ENCODE measurements at places on chromosomes 7 and 10.

GRCh38 chr10:63627396-63627795 lies 106.2 kb downstream of the REEP3 start:
- no peak for DNase-seq

GRCh38 chr7:96833676-96834453 lies 124.2 kb upstream of the SEM1 start:
- DNase-seq = no peak

DNA sequence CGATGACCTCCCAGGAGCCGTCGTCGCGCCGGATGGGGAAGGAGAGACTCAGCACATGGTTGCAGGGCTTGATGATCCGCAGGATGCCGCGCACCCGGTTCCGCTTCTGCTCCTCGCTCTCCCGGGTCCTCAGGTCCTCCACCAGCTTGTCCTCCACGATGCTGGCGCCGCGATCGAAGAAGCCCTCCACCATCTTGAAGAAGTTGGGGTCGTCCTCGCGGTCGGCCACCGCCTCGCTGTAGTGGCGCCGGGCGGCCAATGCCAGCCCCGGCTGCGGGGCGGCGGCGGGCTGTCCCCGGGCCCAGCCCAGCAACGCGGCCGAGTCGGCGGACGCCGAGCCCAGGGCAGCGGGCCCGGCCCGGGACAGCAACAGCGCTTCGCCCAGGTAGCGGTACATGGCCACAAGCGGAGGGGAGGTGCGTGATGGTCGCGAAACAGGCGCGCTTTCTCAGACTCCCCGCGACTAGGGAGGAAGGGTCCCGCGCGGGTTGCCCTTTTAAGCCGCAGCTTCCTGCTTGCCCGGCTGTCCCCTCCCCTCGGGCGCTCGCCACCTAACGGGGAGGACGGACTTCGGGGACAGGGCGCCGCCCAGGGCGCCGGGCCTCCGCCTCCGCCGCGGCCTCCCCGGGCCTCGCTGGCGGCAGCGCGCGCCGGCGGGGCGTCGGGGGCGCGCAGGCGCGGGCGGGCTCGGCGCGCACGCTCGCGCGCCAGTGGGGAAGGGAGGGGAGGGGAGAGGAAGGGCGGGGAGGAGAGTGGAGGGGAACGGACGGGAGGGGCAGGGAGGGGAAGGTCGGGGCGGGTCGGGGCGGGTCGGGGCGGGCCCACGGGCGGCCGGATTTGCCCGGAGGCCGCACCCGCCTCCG lies at the start of the genes GLUD1 and SHLD2:
TSS of gene GLUD1 (minus strand) at position 471 of the 863 bp plus-strand sequence. CDS start at position 397, 74 bp downstream.
TSS of gene SHLD2 (plus strand) at position 834 of the 863 bp plus-strand sequence. CDS start 56,149 bp downstream, outside the sequence.
- peak; percentile 91 for DNase-seq

GRCh38 chr10:126905776-126906703 lies 812 bp downstream of the DOCK1 start:
- DNase-seq = peak; percentile 83

- no peak for DNase-seq
These were observed 19.0 kb upstream of the ST8SIA6 start for GRCh38 chr10:17473228-17473950.

DNA sequence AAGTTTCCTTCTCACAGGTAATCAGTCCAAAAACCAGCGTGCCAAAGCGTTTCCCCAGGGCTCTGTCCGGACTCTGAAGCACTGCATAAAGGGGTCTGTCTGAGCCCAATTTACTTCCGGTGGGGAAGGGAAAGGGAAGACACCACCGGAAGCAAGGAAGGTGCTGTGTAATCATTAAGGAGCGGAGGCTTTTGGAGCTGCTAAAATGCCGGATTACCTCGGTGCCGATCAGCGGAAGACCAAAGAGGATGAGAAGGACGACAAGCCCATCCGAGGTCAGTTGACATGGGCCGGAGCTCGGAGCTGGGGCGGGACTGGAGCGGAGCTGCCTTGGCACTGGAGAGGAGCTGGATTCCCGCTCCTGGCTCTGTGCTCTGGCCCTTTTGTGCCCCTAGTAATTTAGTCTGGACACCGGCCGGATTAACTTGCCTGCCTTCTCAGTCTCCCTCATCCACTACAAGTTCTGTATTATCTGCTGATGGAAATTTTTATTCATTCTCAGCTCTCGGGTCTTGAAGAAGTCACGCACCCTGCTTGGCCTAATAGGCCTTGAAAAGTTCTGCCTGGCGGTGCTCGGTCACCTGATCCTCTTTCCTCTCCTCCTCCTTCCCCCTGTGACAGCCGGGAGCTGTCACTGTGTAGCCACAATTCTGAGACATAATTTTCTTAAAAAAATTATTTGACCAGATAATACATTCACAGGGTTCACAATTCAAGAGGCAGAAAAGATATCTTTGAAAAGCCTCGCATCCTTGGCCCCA lies at the start of gene PSMC2:
TSS of gene PSMC2 (plus strand) at position 137 of the 761 bp plus-strand sequence. CDS start at position 206, 69 bp downstream.
- DNase-seq = peak; percentile 90

DNA sequence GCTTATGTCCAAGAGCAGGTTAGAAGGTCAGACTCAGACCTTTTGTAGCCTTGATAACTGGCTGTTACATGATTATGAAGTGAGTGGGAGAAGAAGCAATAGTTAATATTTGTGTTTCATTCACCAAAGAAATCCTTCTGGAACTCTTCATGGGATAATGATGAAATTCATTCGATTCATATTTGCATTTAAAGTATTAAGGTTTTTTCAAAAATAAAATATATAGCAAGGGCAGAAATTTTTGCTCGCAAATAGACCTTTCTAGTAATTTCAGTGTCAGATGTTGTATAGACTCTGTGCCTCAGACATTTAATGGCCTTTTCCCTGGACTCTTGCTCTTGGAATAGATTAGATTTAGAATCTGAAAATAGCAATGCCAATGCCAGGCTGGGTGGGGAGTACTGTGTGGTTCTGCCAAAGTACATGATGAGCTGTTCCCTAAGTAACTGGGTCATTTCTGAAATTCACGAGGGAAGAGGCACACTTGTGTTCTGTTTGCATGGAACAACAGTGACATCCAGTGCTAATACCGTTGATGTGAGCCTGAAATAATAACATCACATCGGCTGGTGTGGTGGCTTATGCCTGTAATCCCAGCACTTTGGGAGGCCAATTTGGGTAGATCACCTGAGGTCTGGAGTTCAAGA lies 119.2 kb downstream of the MBL2 start:
- DNase-seq = no peak

DNA sequence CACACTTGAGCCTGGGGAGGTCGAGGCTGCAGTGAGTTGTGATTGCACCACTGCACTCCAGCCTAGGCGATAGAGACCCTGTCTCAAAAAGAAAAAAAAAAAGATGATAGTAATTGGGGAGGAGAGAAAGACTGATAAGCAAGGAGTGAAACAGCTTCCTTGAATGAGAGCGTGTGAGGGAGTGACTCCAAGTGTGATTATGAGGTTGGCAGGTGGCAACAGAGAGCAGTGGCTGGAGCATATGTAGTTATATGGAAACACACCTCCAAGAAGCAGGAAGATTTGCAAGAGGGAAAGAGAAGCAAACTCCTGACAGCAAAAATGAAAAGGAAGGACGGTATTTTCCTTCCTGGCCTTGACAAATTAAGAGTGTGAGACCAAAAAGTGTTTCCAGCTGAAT lies 50.4 kb downstream of the VKORC1L1 start:
- no peak for DNase-seq

DNA sequence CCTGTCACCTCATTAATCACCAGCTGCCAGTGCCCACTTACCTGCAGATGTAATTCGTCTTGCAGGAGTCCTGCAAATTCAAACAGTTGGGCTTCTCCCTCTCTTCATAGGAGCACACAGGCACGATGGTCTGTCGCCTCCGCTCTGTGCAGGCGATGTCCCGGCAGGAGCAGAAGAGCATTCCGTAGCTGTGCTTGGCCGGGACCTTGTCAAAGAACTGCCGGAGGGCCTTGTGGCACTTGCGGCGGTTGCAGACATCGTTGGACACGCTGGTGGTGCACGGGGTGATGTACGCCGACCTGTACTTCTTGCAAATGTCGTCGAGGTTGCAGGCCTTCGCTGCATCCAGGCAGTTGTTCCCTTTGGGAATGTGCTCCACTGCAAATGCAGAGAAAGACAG lies 147.8 kb downstream of the GFRA1 start:
- peak; percentile 25 for DNase-seq

GRCh38 chr7:107463139-107464078 lies 6.4 kb upstream of the GPR22 start:
- DNase-seq = peak; percentile 49

GRCh38 chr7:48078470-48078869 lies 10.6 kb upstream of the UPP1 start:
- no peak for DNase-seq

DNA sequence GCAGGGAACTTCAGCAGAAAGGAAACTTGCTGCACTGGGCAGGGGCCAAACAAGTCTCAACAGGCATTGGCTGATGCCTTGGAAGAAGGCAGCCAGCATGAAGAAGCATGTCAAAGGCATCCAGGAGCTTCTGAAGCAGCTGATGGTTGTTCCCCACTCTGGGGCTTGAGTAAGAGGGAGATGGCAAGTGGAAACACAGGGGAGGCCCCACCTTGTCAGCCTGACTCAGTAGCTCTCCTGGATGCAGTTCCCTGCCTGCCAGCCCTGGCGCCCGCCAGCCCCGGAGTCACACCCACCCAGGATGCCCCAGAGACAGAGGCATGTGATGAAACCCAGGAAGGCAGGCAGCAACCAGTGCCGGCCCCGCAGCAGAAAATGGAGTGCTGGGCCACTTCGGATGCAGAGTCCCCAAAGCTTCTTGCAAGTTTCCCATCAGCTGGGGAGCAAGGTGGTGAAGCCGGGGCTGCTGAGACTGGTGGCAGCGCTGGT lies 96.5 kb downstream of the TACC2 start:
- no peak for DNase-seq

GRCh38 chr7:1608318-1608717 lies 38.5 kb upstream of the PSMG3 start:
- no peak for DNase-seq

- DNase-seq = no peak
These were observed 160.5 kb downstream of the AOAH start for GRCh38 chr7:36563706-36564327.

- no peak for DNase-seq
These were observed 42.3 kb downstream of the JMJD1C start for GRCh38 chr10:63423494-63423893.

DNA sequence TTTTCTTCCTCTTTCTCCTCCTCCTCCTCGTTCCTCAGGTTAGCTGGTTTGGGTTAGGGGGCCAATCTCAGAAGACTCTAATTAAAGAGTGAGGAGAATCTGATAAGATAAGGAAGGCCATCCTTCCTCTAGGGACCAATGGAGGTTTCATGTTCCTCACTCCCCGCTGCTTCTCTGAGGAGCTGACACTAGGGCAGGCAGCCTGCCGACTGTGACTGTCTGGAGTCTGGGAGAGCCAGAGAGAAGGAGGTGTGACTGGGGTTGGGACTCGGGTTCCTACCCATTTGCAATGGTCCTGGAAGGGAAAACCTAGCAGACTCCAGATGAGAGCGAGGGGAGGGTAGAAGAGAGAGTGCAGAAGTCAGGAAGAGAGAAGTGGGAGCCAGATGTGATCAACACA lies 15.3 kb downstream of the PAX2 start:
- no peak for DNase-seq

GRCh38 chr7:76216381-76217082 lies 14.8 kb downstream of the SRRM3 start:
- DNase-seq = peak; percentile 87

DNA sequence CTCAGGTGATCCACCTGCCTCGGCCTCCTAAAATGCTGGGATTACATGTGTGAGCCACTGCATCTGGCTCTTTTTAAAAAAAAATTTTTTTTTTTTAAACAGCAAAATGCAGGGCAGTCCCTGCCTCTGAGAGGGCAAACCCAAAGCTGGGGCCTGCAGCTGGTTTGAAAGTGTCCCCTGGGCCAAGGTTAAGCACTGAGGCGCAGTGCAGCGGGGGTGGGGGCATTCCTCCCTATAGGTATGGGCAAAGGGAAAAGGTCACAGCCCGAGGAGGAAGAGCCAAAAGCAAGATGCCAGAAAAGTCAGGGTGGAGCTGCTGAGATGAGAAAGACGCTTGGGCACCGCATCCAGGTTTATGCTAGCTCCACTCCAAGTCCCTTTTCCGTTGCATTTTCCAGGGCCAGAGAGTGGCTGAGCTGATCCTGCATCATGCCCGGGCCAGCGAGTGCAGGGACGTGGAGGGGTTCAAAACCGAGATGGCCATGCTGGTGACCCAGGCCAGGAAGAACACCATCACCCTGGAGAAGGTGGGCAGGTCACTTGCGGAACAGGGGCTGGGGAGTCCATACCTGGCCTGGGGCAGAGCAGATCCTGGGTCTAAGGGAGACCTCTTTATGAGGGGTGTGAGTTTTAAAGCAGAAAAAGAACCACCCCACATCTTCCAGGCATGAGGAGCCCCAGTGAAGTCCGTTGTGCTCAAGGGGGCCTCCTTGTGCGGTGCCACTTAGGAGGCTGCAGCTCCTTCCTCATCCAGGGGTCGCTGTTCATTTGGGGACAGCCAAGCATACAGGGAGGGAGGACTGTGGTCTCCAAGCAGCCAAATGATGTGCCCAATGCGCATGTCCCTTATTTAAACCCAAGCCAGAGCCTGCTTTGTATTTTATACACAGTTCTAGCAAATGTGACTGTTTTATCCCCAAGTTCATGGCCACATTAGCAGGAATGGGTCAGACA lies 7.0 kb upstream of the NDUFB2 start:
- DNase-seq = no peak

- DNase-seq = no peak
These were observed 97.8 kb upstream of the TMEM168 start for GRCh38 chr7:112887976-112888375.

DNA sequence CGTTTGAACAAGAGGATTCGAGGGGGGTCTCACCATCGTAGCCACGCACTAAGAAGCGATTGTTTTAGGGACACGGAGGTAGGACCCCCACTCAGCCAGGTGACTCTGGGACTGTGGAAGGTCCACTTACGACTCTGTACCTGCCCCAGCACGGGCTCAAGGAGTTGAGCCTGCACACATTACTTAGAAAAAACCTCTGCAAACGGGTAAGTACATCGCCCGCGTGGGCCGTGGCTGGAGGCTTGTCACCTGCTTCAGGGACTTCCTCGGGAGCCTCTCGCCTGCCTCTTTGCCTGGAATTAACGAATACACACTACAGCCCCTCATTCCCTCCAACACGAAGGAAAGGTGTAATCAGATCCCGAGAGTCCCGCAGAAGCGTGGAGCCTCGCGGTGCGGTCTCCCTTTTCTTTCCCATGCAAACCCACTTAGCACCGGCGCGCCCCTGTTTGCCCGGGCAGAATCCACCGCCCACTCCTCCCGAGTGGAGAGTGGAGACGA lies 826 bp downstream of the PODXL start:
- no peak for DNase-seq

DNA sequence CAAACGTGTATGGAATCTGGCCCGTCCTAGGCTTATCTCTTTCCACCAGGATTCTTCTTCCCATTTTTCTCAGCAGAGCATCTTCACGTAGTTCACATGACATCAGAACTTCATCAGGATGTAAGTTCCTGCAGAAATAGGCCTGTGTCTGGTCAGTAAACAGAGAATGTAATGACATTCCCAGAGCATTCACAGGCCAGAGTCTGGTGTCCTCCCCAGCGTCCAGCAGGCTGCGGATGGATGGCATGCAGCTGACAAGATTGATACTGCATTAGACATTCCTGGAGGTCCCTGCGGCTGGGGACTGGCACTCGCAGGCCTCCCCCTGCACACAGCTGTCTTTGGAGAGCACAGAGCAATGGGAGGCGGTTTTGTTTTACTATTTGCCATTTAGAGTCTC lies 28.7 kb downstream of the MGMT start:
- DNase-seq = peak; percentile 56
